SK-MEL-5 (cell line): ENCODE measurements at places on chromosomes 2 and 18. TPM values are rescaled to one million over a fixed set of nuclear protein-coding genes. Genes with fewer than 3 reads are reported as not detected.

DNA sequence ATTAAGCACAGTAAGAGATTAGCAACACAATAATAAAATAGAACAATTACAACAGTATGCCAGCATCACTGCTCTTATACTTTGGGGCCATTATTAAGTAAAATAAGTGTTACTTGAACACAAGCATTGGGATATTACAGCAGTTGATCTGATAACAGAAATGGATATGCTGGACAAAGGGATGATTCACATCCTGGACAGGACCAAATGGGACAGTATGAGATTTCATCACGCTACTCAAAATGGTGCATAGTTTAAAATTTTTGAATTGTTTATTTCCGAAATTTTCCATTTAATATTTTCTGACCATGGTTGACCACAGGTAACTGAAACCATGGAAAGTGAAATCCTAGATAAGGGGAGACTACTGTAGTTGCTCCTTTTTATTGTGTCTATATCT, 138.2 kb downstream of the UBR3 start:
- no peak for DNase-seq

PCARE gene
- total RNA-seq, result 0.03 TPM in 1 of 2 replicates, not detected in the other

GRCh38 chr2:219632760-219633105, 5.3 kb downstream of the SLC4A3 start:
- no peak for DNase-seq

DNA sequence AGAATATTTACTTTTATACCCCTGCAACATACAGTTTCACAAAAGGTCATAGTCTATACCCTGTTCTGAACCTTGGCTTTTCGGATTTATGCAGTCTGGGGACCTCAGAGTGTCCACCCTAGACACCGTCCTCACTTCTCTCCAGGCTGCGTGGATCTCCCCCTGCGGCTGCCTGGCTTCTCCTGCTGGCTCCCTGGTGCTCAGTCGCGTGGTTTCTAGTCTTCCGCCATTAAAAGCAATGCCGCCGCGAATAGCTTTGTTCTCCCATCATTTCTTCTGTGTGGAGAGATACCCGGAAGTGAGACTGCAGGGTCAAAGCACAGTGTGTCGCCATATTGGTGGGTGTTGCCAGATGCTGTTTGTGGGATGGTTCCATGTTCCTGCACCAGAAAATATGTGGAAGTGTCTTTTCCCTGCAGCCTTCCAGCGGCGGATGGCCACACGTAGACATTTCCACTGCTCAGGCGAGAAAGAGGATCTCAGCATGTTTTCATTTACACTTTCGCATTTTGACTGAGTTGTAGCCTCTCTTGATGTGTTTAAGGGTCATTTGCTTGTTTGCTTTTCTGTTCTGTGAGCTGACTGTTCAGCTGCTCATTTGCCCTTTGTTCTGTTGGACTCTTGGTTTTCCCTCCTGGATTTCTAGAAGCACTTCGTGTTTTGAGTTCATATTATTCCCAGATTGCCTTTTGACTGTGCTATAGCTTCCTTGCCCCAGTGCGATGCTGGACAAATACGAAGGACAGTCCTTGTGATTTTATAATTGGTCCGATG, 22.9 kb upstream of the ASB1 start:
- no peak for DNase-seq

GRCh38 chr2:180933332-180933731, 47.1 kb upstream of the UBE2E3 start:
- no peak for DNase-seq

GRCh38 chr2:59938181-59938580, 615.3 kb downstream of the BCL11A start:
- DNase-seq, result no peak

DNA sequence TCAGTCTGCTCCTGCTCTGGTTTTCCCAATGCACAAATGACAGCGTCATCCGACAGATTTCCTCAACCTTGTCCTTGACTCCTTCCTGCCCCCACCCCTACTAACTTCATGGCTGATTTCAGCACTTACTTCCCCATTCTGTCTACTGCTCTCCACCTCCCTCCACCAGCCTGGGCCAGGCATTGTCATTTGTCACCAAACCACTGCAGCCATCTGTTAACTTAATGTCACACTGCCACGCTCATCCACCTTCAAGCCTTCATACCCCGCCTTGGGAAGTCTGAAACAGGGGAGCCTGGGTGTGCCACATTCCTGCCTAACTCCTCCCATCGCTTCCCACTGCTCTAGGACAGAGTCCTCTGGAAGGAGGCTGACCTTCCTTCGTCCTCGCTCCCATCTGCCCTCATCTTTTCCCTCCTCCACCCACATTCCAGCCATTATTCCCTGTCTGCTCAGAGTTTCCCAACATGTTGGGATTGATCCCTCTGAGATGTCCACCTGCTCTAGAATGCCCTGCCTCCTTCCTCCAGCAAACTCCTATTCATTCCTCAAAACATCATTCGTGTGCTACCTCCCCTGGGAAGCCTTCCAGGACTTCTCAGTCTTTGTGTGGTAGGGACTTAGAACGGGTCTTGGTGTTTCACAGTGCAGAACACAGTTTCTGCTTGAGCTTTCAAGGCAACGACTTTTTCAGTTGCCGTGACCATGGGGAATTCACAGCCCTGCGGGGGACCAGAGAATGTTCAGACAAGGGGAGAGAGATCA, 42.2 kb upstream of the SMAD7 start:
- no peak for DNase-seq

DNA sequence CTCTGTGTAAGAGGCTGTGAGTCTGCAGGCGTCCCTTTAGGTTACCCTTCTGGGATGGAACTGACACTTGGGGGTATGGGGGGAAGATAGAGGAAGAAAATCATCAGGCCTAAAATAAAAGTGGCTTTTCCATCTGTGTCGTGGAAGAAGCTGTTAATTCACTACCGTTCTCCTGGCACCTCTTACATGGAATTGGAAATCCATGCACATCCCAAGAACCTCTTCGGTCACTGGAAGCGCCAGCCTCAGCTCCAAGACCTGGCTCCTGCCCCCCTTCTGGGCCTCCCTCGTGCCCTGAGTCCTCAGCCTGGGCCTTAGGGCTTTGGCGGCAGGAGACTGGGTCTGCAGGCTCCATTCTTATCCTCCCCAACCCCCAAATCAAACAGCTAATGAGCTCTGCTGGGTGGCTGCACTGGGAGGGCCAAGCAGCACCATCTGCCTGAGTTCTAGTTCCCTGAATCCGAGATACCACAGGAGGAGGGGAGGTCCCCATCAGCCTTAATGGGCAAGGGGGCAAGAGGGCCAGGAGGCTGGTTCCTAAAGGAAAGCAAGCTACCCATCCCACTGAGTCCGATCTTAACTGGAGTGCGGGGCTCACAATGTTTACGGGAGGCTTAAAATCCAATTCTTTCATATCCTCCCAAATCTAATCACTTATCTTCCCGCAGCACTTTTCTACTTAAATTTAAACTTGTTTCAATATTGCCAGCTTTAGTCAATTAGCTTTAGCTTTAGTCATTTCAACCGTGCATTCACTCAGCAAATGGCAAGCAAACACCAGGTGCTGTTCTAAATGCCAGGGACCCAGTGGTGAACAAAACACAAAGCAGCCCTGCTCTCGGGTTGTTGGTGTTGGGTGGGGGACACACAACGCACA, 52.8 kb downstream of the FAM178B start:
- no peak for DNase-seq

IKZF2 gene
- 0.32 and 0.79 TPM in 2 replicates for total RNA-seq

GRCh38 chr2:8740136-8740535, 58.3 kb downstream of the ID2 start:
- no peak for DNase-seq

GRCh38 chr18:23617412-23618014, 31.2 kb upstream of the NPC1 start:
- DNase-seq, result no peak

DNA sequence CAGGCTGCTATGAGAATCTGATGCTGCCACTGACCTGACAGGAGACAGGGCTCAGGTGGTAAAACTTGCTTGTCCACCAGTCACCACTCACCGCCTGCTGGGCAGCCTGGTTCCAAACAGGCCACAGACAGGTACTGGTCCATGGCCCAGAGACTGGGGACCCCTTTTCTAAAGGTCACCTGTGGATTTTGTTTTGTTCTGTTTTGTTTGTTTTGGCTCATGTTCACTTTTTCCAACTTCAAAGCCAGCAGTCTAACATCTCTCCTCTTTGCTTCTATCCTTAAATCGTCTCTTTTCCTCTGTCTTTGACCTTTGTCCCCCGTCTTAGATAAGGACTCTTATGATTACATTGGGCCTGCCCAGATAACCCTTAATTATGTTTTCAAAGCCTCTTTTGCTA, 3.3 kb upstream of the CERKL start:
- DNase-seq, result no peak

- DNase-seq, result no peak
Observed at GRCh38 chr2:39719317-39719716, 53.6 kb downstream of the TMEM178A start.

RPE gene
- 87.2 and 94.4 TPM in 2 replicates for total RNA-seq

GRCh38 chr2:180370511-180371205, 363.6 kb upstream of the CWC22 start:
- peak; percentile 55 for DNase-seq

GRCh38 chr2:187206071-187206470, 242.0 kb downstream of the CALCRL start:
- peak; percentile 2 for DNase-seq

DNA sequence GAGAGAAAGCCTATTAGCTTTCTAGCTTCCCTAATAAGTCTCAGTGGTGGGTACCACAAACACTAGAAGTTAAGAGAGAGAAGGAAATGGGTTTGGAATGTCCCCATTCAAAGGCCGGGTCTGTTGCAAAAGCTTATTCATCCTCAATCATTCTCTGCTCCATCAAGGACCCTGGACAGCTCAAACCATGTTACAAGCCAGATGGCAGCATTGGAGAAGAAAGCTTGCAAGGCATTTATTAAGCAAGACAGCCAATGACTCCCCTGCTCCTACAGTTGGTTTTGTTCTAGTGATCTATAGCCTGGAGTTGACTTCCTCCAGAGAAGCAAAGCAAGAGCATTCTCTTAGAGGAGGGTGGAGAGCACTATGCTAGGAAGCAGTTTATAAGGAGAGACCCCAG, 86.9 kb upstream of the LMAN1 start:
- DNase-seq, result no peak

ALKAL2 gene
- not detected in 2 replicates for total RNA-seq

RAB17 gene
- 82.8 and 92.0 TPM in 2 replicates for total RNA-seq

GRCh38 chr2:62152000-62152399, 43.9 kb upstream of the B3GNT2 start:
- DNase-seq, result no peak

DNA sequence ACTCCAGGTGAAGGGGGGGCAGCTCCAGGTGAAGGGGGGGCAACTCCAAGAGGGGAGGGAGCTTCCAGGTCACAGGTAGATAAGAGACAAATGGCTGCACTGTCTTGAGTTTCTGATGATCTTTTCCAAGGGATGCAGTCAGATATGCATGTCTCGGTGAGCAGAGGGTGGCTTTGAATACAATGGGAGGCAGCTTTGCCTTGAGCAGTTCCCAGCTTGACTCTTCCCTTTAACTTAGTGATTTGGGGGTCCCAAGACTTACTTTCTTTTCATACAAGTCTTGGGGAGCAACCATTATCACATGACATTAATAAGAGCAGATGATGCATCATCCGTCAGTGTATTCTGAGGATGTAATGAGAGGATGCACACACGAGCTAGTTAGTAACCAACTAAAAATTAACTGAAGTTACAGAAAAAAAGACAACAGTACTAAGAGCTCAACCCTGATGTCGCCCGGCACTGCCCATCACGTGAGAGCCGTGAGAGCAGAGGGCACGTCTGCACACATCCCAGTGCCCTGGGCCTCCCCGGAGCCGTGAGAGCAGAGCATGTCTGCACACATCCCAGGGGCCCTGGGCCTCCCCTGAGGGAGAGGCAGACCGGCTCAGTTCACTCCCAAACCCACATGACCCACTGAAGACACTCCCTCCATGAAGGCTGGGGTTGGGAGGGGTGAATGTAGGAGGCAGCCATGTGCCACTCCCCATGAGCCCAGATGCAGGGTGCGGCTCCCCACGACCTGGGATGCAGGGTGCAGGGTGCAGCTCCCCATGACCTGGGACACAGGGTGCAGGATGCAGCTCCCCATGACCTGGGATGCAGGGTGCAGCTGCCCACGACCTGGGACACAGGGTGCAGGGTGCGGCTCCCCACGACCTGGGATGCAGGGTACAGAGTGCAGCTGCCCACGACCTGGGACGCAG, 39.4 kb downstream of the PXDN start:
- DNase-seq, result peak; percentile 30

DNA sequence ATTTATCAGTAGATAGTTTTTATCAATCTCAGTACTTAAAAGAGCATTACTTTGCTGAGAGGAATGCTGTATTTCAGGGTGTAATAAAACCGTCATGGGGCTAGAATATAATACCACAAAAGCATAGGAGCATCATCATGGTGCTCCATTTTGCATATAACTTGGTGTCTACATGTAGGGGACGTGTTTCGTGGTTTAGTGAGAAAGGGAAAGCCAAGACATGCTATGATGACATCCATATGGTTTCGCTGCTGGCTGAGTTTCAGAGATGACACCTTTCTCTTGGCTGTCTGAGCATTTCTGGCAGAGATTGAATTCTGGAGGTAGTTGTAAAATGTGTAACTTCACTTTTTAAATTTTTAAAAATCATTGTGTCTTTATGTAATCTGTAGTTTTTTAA, 32.4 kb downstream of the WDR43 start:
- no peak for DNase-seq

SNRNP27 gene
- 65.8 and 70.1 TPM in 2 replicates for total RNA-seq

UGT1A3 gene
- total RNA-seq, result not detected in 2 replicates

DNA sequence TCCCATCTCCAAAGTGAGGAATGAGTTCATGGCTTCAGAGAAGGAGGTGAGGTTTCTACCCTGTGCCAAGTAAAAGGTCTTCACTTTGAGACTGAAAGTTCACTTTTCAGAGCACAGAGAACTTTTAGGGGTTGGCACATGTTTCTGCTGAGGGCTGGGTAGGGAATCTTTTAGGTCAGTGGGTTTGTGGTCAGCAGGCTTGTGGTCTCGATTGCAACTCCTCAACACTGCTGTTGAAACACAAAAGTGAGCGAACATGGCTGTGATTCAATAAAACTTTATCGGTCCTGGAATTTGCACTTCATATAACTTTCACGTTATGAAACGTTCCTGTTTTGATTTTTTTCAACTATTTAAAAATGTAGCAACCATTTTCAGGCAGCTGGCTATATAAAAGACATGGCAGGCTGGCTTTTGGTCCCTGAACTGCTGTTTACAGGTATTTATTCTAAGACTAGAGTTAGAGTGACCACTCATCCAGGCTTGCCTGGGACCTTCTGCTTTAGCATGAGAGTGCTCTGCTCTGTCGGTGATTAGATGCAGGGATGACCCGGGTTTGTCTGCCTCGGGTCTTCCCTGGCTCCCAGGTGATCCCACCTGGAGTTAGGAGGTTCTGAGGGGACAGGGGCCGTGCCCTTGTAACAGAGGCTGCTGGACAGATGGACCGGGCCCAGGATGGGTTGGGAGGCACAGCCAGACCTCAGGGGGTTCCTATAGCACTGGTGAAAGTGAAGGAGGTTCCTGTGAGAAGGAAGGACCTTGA, 62.7 kb upstream of the TAF1B start:
- DNase-seq, result no peak

GRCh38 chr2:238700506-238701340, 147.2 kb upstream of the TWIST2 start:
- DNase-seq, result no peak

CCDC85A gene
- not detected in 2 replicates for total RNA-seq

DNA sequence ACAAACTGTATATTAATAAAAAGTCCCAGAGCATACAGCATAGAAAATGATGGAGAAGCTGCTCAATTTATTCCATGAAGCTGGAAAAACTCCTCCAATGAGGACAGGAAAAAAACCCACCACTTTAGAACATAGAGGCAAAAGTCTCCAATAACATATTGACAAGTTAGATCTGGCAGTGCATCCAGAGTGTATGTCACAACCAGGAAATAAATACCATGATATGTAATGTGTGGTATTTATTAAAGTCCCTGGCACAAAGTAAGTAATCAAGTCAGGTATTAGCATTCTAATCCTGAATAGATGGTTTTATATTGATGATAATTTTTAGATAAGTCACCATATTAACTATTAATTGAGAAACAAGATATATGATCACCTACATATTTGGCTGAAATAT, 427.3 kb upstream of the HS6ST1 start:
- no peak for DNase-seq
